ENCODE measurements at places on chromosomes 7 and 10.

DNA sequence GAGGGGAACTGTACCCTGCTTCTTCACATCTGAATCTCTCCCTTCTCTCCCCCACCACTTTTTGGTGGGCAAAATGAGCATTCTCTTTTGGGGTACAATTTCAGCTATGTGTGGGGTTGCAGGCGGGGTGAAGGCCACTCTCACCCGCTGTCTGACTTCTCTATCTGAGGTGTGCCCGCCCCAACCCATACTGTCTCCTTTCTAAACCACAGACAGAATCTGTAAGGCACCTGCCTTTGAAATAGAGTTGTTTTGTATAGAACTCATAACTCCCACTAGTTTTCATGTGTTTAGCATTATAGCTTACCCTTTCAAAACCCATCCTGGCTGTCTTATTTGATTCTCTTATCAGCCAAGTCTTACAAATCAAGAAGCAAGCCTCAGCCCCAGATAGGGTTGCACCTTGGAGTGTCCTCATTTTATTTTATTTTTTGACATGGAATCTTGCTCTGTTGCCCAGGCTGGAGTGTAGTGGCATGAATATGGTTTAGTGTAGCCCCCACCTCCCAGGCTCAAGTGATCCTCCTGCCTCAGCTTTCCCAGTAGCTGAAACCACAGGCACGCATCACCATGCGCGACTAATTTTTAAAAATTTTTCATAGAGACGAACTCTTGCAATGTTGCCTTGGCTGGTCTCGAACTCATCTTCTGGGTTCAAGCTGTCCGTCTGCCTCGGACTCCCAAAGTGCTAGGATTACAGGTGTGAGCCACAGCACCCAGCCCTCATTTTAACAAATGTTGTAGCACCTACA is 11.9 kb downstream of the TSPAN14 start:
- no peak for DNase-seq

DNA sequence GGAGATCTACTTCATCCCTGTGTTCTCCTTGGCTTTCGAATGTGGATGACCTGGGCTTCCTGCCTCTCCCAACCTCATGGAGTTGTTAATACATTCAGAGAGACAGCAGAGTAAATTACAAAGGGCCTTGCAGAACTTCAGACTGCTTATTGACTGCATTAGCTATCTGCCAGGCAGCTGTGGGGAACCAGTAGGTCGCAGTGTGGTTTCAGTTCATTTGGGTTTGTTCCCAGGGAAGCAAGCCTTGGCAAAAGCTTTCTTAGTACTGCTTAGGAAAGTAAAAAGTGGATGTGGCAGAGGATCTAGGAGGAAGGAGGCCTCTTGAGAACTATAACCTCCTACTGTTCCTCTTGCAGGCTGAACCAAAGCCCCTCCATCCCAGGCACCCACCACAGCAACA is 9.2 kb downstream of the NPFFR1 start:
- no peak for DNase-seq

DNA sequence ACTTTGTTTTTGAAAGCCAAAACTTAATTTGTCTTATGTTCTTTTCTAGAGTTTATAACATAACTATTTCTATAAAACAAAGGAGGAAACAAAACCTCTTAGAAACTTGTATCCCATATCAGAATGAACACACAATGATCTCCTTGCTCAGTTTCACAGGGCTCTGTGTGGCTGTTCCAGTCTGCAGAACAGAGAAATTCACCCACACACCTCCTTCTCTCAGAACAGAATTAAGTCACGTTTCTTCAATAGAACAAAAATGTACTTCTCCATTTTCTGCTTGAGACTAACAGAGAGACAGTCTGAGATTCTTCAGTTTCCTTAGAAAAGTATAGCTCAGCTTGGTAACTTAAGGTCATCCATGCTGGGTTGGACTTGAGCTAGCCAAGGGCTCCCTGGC is 15.8 kb upstream of the DOCK1 start:
- no peak for DNase-seq

DNA sequence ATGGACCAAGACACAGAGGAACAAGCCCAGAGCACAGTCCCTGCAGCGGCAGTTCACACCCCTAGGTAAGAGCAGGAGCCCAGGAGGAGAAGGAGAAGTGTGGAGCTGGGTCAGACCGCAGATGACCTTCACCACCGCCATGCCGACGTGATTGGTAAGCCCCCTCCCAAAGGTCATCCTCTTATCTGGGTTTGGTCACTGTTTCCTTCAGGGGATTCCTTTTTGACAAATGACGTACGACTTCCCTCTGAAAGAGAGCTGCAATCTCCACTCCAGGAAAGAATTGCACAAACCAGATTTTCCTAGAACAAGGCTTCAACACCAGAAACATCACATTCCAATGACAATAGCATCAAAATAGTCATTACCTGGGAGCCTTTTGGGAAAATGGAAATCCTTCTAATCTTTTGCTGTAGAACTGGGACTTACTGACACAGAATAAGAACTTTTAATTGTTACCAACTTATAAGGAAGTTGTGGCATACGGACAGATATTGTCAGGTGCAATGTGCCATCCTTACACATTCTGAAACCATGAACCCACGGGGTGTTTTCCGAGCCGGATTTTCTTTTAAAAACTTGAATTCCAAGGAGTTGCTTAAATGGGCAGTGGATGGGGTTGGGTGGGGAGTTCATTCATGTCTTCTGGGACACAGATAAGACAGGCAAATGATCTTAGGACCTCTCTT is 20.8 kb upstream of the ADAM12 start:
- DNase-seq: no peak

DNA sequence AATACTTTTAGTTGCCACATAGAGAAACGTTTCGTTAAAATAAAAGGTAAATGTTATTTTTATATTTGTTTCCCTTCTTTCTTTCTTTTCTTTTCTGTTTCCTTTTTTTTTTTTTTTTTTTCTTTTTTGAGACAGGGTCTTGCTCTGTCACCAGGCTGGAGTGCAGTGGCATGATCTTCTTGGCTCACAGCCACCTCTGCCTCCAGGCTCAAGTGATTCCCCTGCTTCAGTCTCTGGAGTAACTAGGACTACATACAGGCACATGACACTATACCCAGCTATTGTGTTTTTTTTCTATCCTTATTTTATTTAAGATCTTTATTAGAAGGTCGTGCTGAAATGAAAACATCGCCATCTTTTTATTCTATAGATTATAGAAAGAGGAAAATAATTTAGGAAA is 661.8 kb upstream of the MBL2 start:
- no peak for DNase-seq

GRCh38 chr7:39360038-39360437 is 206.2 kb upstream of the YAE1 start:
- DNase-seq: no peak

- no peak for DNase-seq
Measured at GRCh38 chr10:78456649-78457400, 423.2 kb downstream of the RPS24 start.

Data from liver (tissue), 10 donors.